8988T (cell line): ENCODE measurements at places on chromosomes 16 and 17.

- DNase-seq, result no peak
These were observed 25.4 kb downstream of the RTN4RL1 start for GRCh38 chr17:1999557-2000251.

DNA sequence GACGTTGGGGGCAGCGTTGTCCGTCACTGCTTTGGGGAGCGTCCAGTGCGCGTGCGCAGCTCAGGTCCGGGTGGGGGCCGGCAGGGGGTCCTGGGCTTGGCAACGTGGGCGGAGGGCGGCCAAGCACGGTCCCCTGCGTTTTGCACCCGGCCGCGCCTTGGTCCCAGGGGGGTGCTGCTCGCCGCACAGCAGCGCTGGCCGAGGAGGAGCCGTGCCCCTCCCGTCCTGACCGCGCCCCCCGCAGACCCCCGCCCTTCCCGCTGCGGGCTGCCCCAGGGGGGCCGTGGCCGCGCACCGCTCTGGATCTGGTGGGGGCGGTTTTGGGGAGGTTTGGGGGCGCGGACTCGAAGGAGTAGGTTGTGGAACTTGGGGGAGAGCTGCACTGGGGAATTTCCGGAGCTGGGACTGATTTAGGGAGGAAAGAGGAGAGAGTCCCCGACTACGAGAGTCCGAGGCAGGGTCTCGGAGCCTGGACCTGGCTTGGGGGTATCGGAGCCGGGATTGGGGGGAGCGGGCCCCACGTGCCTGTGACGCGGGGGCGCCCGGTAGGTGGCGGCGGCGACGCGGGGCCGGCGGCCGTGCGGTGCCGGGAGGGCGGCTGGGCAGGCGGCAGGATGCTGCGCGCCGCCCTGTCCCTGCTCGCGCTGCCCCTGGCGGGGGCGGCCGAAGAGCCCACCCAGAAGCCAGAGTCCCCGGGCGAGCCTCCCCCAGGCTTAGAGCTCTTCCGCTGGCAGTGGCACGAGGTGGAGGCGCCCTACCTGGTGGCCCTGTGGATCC, at the start of gene SLC9A5:
Gene SLC9A5, plus strand, starts transcription at position 579 of the 777 bp plus-strand sequence. Its CDS starts 36 bp downstream, at position 615.
- peak; percentile 68 for DNase-seq

DNA sequence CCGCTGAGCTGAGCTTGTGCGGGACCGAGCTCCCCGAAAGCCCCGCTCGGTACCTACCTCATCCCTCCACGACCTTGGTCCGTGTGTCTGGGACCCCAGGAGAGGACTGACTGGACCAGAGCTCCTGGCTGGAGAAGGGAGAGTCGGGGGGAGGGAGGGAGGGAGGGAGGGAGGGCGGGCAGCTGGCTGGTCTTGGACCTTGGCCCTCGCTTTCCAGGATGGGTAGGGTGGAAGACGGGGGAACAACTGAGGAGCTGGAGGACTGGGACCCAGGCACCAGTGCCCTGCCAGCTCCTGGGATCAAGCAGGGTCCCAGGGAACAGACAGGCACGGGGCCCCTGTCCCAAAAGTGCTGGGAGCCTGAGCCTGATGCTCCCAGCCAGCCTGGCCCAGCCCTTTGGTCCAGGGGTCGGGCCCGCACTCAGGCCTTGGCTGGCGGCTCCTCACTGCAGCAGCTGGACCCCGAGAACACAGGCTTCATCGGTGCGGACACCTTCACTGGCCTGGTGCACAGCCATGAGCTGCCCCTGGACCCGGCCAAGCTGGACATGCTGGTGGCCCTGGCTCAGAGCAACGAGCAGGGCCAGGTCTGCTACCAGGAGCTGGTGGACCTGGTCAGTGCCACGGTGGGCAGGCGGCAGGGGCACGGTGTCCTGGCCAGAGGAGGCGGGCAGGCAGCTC, 553 bp downstream of the RHBDL1 start:
- DNase-seq, result no peak

- DNase-seq, result no peak
These were observed 279.6 kb downstream of the SNX29 start for GRCh38 chr16:12255919-12256665.

DNA sequence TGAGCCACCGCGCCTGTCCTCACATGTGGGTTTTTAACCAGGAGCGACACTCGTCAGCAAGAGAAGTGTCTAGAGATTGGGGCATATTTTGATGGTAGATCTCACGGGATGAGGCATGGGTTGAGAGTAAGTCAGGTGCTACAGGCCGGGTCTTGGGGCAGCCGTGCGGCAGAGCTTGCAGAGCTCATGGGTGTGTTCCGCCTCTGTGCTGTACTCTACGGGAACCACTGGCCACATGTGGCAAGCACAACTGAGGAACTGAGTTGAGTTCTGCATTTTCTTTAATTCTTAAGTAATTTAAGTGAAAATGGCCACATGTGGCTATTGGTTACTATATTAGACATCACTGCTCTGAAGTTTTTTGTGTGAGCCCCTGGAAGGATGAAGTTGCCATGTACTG, 9.6 kb downstream of the CLUAP1 start:
- no peak for DNase-seq

- DNase-seq, result no peak
These were observed 66.7 kb upstream of the KIFC3 start for GRCh38 chr16:57868913-57869520.

DNA sequence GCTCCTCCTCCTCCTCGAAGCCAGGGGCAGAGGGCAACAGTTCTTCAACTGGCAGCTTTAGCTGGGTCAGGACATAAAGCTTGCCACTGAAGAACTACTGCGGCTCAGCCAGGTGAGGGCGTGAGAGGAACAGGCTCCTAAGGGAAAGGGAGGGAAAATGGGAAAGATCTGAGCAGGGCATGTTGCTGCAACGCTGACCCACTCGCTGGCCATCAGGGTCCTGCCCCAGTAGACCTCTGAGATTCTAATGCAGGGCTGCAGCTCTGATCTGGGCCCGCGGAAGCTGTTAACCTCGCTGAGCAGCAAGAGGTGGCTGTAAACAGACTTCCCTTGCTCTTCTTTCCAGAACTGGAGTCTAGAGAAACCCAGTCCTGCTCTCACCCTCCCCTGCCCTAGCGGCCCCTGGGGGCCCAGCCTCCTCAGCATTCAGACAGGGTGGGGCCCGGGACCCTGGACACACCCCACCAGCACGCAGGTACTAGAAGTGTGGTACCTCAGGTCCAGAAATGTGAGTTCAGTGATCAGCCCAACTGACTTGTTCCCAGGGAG, 3.8 kb upstream of the TLCD2 start:
- DNase-seq, result no peak

DNA sequence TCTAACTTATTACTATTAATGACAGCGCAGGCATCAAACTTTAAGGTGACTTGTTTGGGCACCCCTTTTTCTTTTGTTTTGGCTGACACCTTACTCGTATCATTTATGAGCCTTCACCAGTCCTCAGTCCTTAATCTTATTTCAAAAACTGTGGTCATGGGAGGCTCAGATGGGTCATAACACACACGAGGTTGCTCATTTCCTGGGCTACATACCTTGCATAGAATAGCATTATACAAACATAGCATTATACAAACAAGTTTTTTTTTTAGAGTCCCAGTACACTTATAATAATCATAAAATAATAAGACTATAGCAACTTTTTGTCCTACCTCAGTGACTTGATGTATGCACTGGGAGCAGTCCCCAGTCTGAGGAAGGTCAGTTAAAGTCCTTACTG, 11.2 kb upstream of the ACSF2 start:
- no peak for DNase-seq

DNA sequence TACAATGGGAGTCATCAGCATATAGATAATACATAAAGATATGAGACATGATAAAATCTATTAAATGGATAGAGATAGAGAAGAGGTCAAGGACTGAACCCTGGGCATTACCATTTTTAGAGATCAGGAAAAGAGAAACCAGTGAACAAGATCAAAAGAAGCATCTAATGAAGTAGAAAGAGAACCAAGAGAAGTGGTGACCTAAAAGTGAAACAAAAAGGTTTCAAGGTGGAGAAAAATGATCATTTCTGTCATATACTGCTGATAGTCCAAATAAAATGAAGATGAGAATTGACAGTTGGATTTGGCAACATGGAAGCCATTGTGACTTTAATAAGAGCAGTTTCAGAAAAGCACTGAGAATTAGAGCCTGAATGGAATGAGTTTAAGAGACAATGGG, 165.1 kb downstream of the PPM1E start:
- no peak for DNase-seq

DNA sequence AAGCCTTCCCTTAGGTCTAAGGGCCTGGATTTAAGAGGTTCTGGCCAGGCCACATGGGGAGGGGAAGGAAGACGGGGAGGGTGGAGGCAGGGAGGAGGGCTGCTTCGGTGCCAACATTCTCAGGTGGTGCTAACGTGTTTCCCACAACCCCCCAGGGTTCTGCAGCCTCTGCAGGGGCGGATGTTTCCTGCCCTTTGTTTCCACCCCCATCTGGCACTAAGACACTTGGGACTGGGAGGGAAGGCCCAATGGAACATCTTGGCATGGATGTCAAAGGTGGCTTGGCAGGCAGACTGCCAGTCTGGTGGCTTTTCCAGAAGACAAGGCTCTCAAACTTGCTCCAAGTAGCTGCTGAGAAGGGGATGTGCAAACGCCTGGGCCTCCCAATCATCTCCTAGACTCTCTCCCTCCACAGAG, 12.7 kb downstream of the HIC1 start:
- DNase-seq, result no peak

DNA sequence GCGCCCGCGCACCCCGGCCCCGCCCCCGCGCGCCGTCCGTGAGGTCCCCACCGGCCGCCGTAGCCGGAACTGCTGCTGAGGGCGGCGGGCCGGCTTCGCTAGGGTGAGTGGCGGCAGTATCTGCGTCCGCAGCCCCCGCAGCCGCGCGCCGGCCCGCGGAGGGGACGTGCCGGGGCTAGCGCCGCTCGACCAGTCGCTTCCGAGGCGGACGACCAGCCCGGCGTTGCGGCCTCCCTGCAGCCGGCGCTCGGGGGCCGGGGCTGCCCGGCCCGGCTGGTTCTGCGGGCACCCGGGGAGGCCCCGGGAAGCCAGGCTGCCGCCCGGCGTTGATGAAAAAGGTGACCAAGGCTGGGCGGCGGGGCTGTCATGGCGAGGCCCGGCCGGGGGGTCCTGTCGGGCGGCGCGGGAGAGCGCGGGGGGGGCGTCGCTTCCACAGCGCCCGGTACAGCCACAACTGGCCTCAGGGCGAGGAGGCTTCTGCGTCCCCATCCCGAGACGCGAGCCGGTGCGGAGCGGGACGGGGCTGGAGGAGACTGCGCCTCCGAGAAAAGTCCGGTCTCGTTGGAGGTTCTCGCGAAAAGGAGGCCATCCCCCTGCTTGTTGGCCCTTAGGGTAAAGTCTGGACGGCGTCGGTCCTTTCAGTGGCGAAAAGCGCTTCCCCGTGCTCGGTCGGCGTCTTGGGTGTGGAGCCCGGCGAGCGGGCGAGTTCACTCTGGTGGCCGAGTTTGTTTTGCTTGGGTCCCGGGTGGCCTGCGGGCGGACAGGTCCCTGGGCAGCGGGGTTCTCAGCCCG, at the start of gene CRAMP1:
Gene CRAMP1, plus strand, starts transcription at position 41 of the 792 bp plus-strand sequence. CDS start 2,280 bp downstream, outside the sequence.
- DNase-seq, result peak; percentile 45
